ENCODE measurements at places on chromosomes 6 and 20. TPM values are rescaled to one million over a fixed set of nuclear protein-coding genes. Genes with fewer than 3 reads are reported as not detected.

- no peak for DNase-seq
Observed at GRCh38 chr6:6357530-6357929, 37.1 kb upstream of the F13A1 start.

- no peak for DNase-seq
Observed at GRCh38 chr6:149236589-149236988, 80.9 kb upstream of the TAB2 start.

- DNase-seq, result no peak
Observed at GRCh38 chr6:34521463-34522285, 34.5 kb downstream of the SPDEF start.

Gene CTSA
- polyA plus RNA-seq, result 70.8 TPM

Gene FIG4
- polyA plus RNA-seq, result 18.8 TPM

Gene COL20A1
- polyA plus RNA-seq, result 0.20 TPM

Gene ENPP5
- polyA plus RNA-seq, result 11.4 TPM

Gene NOX3
- polyA plus RNA-seq, result not detected
